ENCODE measurements at places on chromosomes 12 and 14.

- DNase-seq, result no peak
Measured at GRCh38 chr12:82757656-82758055, 71.0 kb downstream of the TMTC2 start.

DNA sequence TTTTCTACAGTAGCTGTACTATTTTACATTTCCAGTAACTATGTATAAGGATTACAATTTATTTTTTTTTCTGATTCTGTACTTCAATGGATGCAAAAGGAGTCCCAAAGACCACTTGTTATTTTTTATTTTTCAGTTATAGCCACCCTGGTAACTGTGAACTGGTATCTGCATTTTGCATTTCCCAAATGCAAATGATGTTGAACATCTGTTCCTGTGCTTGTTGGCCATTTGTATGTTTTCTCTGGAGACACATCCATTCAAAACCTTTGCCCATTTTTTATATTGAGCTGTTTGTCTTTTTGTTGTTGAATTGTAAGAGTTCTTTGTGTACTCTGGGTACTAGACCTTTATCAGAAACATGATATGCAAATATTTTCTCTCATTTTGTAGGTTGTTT is 485.6 kb downstream of the LRIG3 start:
- no peak for DNase-seq

- DNase-seq, result no peak
Measured at GRCh38 chr14:43900173-43900655, 606.9 kb downstream of the FSCB start.

DNA sequence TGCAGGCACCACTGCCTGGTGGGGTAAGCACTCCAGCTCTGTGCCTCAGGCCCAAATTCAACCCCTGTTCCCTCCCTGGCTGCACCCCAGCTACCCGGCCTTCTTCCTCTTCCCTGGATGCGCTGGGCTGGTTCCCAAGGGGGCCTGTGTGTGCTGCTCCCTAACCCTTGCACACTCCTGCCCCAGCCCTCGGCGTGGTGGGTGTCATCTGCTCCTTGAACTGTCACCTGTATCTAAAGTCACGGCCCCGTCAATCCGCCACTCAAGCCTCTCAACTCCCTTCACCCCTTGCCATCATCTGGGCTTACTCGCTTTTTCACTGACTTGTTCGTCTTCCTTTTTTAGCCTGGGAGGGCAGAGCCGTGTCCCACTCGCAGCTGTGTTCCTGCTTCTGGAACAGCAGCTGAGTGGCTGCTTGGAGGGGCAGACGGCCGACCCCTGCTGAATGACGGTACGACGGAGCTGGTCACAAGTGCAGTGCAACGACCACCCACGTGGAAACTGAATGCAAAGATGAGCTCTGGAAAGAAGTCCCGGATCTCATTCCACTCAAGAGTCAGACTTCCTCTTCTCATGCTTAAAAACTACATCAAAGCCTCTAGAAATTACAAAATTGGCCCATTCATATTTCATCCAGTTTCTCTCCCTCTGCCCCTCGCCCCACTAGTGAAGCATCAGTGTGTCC is 138.9 kb downstream of the PIWIL1 start:
- no peak for DNase-seq

- DNase-seq, result no peak
Measured at GRCh38 chr14:32669391-32669790, 269.3 kb upstream of the NPAS3 start.

DNA sequence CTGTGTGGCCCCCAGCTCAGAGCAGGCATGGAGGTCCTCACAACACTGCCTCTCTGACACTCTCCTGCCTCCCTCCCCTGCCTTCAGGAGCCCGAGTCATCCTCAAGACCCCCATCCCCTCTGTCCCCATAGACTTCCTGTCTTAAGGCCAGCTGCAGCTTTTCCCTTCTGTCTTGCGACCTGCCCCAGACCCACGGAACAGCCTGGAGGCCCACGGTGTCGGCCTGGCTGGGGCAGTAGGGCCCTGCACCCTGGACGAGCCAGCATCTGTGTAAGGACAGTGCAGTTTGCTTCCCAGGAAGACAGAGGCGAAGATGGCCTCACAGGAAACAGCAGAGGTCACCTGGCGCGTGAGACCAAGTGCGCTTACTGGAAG is 9.7 kb downstream of the TEDC1 start:
- no peak for DNase-seq

DNA sequence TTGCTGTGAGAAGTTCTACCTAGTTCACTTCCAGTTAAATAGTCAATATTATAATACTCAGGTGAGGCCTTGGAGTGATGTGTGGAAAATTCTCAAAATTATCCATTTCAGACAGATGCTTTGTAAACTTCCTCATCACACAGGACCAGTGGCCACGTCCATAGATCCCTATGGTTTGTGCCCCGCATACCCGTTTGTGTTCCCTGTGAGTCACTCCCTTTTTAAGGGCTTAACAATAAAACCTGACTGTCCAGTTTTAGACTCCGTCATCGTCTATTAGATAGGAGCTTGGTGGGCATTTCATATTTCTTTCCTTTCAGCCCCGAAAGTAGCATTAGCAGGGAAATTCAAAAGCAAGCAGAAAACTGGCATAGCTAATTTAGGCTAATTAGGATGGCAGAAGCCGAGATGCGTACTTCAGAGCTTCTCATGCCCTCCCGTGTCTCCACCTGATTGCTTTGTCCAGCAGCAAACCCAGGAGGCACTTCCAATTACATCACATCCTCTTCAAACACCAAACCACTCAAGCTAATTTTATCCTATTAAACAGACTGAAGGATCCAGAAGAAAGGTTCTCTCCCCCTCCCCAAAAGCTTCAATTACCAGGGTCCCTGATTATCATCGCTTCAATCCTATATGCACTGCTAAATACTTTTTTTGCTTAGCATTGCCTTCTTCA is 186.6 kb upstream of the OTX2 start:
- DNase-seq, result no peak

DNA sequence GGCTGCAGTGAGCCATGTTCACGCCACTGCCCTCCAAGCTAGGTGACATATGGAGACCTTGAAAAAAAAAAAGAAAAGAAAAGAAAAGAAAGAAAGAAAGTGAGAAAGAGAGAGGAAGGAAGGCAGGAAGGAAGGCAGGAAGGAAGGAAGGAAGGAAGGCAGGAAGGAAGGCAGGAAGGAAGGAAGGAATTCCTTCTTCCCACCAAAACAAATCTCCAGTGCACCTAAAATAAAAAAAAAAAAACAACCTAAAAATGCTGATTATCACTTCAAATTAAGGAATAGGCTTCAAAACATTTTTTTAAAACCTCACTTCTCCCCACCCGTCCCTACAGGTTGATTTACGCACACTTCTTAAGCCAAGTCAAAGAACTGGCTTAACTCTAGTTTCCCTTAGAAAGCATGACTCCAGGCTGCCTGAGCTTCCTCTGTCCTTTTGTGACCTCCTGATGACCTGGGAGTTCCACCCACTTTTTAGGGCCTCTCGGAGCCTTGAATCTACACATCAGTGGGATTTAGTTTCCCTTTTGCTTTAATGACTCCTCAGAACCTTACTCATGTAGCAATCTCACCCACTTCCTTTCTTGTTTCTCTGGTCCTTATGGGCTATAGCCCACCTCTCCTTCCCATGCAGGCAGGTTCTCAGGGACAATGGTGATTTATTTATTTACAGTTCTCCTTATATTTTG is 18.6 kb downstream of the DUSP6 start:
- DNase-seq, result no peak

DNA sequence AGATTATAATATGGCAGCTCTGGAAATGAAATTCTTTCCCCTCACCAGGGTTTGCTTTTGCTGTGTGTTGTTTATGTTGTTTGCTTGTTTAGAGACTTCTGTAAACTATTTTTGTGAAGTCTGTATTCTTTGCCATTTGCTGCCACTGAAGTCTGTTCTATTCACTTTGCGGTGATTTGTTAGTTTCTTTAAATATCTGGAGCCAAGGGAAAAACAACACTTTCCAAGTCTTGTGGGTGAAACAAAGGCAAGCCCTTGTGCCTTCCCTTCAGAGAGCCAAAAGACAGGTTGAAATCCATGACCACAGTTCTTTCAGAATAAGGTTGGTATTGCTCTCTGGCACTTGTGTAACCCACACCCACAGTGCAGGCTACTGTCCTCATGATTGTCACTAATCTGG is 59.5 kb upstream of the RNU6-7 start:
- DNase-seq, result no peak

DNA sequence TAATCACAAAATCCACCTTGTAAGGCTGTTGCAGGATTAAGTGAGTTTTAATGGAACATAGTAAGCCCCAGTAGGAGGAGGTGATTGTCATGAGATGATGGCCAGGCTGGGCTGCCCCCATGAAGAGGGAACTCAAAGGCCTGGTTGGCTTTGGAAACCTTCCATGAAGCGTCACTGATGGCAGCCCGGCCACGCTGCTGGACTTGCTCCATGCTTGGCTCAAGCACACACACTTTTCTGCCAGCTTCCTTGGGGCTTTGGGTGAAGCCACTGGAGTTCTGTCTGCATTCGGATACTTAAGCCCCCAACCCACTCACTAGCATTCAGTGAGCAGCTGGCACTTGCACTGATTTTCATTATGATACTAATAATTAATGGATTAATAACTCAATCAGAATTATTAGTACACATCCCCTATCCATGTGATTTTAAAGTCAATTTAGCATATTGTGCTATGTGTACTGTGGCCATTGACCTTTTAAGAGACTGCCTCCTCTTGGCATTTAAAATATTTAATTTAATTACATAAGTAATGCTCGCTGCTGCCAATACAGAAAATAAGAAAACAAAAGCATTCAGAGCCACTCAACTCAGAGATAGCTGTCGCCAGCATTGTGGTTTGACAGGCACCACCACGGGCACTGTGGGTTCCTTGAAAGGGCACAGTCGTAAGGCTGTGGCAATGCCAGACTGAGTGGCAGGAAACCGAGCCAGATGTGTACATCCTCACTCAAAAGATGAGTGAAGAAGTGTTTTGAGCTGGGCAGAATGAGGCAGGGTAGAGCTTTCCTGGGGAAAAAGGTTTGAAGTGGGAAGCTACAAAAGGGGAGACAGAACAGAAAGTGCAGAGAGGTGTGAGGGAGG is 15.9 kb downstream of the KRT85 start:
- DNase-seq, result peak; percentile 19

GRCh38 chr14:67636361-67636919 is 16.7 kb downstream of the ARG2 start:
- no peak for DNase-seq

DNA sequence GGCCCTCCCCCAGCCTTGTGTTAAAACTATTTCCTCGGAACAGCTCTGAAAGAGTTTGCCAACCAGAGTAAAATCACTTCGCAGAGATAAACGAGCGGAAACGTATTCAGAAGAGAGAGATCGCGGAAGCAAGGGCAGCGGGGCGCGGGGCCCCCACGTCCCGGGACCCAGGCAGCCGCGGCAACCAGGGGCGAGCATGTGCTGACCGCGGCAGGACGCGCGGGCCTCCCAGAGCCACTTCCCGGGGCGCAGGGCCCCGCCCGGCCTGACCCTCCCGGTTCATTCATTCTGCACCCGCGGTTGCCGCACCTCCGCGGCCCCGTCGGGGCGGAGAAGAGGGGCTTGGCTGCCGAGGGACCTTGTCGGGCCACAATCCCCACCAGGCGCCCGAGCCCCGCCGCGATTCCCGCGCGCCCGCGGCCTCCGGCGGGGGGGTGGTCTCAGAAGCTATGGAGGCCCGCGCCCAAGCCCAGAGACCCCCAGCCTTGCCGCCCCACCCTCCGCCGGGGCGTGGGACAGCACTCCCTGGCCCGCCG is 598 bp downstream of the UBE2N start:
- DNase-seq, result peak; percentile 26

- DNase-seq, result no peak
Measured at GRCh38 chr12:93200291-93200917, 177.3 kb upstream of the NUDT4 start.

DNA sequence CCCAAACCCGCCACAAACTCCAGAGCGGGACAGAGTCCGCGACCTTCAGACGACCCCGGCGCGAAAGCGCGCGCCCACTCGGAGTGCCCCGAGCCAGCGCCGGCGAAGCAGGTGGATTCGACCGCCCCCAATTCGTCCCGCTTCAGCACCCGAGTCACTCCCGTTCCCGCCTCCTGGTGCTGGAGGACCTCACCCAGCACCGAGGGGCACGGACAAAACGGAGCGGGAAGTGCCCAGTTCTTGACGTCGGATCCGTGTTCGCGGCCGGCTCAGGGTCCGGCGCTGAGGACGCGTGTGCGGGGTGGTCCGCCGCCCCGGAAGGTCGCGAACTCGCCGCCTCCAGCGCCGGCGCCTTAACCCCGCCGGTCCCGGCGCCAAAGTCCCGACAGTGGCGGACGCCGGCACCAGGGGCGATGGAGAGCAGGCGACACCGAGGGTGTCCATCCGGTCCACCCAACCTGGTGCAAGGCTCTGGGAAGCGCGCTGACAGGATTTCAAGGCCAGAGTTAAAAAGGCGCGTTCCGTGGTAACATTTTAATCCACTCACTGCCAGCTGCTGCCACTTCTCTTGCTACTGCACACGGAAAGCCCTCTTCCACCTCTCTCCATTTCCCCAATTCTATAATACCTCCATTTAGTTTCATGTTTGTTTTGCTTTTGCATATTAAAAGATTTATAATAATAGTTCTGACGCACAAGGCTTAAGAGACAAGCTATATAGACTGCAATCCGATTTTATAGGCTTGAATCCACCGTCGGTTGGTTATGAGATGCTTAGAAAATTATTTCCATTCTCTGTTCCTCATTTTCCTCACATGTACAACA is 240.0 kb upstream of the CPNE8 start:
- peak; percentile 30 for DNase-seq

- DNase-seq, result no peak
Measured at GRCh38 chr12:28065374-28065773, 92.8 kb upstream of the PTHLH start.

- no peak for DNase-seq
Measured at GRCh38 chr14:63375769-63376168, 57.0 kb upstream of the GPHB5 start.
